IMR-90 (cell line): ENCODE measurements at places on chromosomes 4 and X.
A peak's percentile ranks its signal among the peaks of the same experiment; 100 is the strongest.

GRCh38 chr4:85209161-85209560 lies 242.7 kb upstream of the WDFY3 start:
- no peaks in the 10 kb centered on the region for H3K36me3 ChIP-seq
- no peak overlapping the region for H3K27ac ChIP-seq
- H3K27me3 ChIP-seq: no peaks in the 10 kb centered on the region
- H3K4me1 ChIP-seq: no peaks in the 10 kb centered on the region

GRCh38 chr4:2792711-2793585 lies at the start of gene SH3BP2:
Gene SH3BP2 (plus strand): TSS chr4:2793085. CDS start chr4:2820618, 27,533 bp downstream.
- H3K27ac ChIP-seq: peak within 1 kb of the TSS; percentile 85
- DNase-seq: peak; percentile 49
- no peaks in the 10 kb centered on the region for H3K27me3 ChIP-seq
- H3K4me1 ChIP-seq: peaks cover 32% of the 10 kb centered on the region
- H3K4me3 ChIP-seq: peak within 1 kb of the TSS; percentile 51

DNA sequence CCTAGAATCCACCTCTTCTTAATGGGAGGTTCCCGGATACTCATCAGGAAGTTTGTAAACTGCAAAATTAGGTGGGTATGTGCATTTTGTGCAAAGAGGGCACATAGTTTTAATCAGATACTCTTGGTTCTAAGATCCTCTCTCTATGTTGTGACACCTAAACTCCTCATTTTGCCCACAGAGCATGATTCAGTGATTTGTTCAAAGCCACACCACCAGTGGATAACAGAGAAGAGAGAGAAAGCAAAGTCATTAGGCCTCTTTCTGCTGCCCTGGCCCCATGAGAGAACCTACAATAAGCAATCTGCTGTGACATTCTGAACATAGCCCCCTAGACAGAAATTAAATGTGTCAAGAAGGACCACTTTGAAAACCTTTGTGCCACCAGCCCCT lies 72.3 kb upstream of the STIM2 start:
- H3K4me3 ChIP-seq: no peak overlapping the region
- peak; percentile 12 for DNase-seq
- peaks cover 9% of the 10 kb centered on the region for H3K4me1 ChIP-seq
- no peaks in the 10 kb centered on the region for H3K36me3 ChIP-seq
- no peaks in the 10 kb centered on the region for H3K27me3 ChIP-seq

DNA sequence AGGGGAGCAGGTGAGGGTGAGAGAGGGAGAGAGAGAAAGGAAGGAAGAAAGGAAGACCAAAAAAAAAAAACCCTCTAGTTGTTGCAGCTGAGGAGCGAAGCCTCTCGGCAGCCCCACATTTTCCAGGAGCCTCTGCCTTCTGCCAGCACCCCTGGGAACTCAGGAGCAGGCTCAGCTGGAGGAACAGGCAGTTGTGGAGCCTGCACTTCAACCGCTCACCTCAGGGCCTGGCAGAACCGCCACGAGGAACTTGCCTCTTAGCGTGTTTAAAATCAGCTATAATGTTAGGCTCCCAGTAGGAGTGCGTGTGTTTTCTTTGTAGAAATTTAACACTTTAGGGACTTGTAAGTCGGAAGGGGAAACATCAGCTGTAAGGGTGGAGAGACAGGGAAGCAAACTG lies 65.7 kb downstream of the SEL1L3 start:
- H3K4me3 ChIP-seq: no peak overlapping the region
- H3K27me3 ChIP-seq: no peaks in the 10 kb centered on the region
- no peak for DNase-seq
- H3K4me1 ChIP-seq: peaks cover 11% of the 10 kb centered on the region
- peaks cover 8% of the 10 kb centered on the region for H3K36me3 ChIP-seq
- no peak overlapping the region for H3K27ac ChIP-seq

DNA sequence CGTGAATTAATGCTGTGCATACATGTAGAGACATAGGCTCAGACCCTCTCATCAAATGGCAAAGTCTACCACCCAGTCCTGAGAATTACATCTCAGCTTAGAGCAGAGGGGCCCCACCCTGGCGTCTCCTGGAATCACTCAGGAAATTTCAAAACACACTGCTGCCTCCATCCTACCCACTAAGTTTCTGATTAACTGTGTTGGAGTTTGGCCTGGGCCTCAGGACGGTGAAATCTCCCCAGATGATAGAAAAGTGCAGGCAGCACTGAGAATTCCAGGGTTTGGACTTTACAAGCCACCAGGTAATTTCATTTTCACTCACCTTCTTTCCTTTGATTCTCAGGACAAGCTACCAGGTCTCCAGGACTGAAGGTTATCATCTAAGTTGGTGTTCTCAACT lies 3.3 kb upstream of the FAM9C start:
- no peak overlapping the region for H3K27ac ChIP-seq
- H3K36me3 ChIP-seq: no peaks in the 10 kb centered on the region
- no peaks in the 10 kb centered on the region for H3K27me3 ChIP-seq
- H3K4me1 ChIP-seq: peaks cover 3% of the 10 kb centered on the region; the same call in 1 of the 2 replicates
- no peak overlapping the region for H3K4me3 ChIP-seq

DNA sequence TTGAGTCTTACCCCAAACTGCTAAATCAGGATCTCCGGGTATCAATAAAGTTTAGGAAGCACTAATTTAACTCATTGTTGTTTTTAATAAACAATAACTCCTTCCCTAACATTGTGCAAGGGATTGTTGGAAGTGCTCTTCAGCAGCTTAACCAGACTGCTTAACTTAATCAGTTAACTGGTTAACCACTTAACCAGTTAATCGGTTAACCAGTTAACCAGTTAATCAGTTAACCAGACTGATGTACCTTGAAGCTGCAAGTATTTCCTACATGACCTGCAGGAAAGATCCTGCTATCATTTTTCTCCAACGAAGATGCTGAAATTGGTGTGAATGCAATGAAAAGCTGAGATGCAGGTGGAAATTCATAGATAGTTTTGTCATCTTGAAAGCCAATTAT lies 40.1 kb upstream of the AP1S2 start:
- DNase-seq: no peak
- H3K36me3 ChIP-seq: no peaks in the 10 kb centered on the region
- peaks cover 5% of the 10 kb centered on the region; the same call in 1 of the 2 replicates for H3K27me3 ChIP-seq
- no peak overlapping the region for H3K27ac ChIP-seq

DNA sequence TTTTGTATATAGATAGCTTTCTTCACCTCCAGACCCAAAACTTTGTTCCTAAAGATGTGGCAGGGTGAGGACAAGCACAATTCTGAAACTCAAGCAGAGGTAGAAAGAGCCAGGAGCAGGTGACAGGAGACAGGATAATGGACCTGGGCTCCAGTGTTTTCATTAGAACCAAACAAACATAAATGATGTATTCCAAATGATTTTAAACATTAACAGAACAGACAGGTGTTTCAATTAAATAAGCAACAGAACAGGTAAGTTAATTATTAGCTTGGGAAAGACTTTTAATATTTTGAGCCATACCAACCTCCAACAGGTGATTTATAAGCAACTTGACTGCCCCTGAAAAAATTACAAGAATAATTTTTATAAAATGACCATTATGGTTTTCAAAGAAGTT lies 459.4 kb upstream of the LCORL start:
- no peaks in the 10 kb centered on the region for H3K4me1 ChIP-seq
- no peaks in the 10 kb centered on the region for H3K27me3 ChIP-seq
- no peak overlapping the region for H3K27ac ChIP-seq
- no peak overlapping the region for H3K4me3 ChIP-seq
- no peak for DNase-seq

DNA sequence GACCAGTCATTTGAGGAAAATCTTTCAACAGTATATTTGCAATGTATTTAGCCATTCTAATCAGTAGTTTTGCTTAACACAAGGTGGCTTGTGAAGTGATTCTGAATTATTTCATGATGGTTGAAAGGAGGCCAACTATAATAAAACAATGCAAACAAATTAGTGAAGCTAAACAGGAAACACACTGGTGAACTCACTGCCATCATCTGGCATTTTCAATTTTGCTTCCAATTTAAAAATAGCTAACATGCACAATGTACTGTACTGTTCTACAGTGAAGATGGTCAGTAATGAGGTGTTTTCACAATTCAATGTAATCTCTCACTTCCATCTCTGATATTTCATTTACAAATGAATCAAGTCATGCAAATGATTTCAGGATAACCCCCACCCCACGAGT lies 31.1 kb downstream of the PGRMC2 start:
- no peaks in the 10 kb centered on the region for H3K4me1 ChIP-seq
- no peaks in the 10 kb centered on the region for H3K36me3 ChIP-seq
- H3K27ac ChIP-seq: no peak overlapping the region
- no peak for DNase-seq
- H3K27me3 ChIP-seq: no peaks in the 10 kb centered on the region

GRCh38 chr4:78568640-78569305 lies 17.2 kb downstream of the ANXA3 start:
- H3K27ac ChIP-seq: peak overlapping the region; percentile 10; the same call in 1 of the 2 replicates
- no peaks in the 10 kb centered on the region for H3K36me3 ChIP-seq
- H3K4me1 ChIP-seq: peaks cover 13% of the 10 kb centered on the region

DNA sequence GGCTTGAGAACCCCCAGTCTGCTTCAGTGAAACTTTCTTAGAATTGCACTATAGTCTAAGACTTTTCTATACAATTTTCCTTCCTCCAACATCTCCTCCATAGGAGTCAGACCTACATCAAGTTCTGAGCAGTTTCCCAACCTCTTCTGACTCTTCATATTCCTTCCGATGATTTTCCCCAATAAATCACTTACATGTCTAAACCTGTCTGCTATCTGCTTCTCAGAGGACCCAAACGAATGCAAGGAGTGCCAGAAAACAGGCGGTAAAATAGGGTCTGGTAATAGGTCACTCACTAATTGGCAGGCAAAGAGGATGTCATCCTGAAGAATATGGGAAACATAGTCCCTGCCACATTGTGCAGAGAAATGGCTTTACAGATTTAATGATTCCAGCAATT lies 153.9 kb downstream of the PCDH18 start:
- H3K4me3 ChIP-seq: no peak overlapping the region
- H3K36me3 ChIP-seq: no peaks in the 10 kb centered on the region
- H3K4me1 ChIP-seq: peaks cover 4% of the 10 kb centered on the region; the same call in 1 of the 2 replicates
- no peaks in the 10 kb centered on the region for H3K27me3 ChIP-seq
- no peak overlapping the region for H3K27ac ChIP-seq

DNA sequence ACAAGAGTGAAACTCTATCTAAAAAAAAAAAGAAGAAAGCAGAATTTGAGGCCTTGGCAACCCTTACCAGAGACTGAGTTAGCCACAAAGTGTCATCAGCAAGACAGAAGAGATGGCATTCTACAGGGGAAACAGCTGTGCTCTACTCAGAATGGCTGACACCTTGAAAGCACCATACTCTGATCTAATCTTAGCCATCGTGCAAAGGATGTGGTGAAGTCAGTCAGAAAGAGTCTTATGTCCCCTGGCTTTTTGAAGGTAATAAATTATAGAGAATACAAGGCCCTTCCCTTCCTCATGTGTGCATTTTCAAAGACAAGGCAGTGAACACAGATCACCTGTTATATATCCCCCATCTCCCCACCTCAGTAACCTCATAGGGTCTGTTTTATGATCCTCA lies 13.2 kb downstream of the CLNK start:
- no peak overlapping the region for H3K4me3 ChIP-seq
- DNase-seq: no peak
- no peak overlapping the region for H3K27ac ChIP-seq
- H3K36me3 ChIP-seq: no peaks in the 10 kb centered on the region

- H3K27ac ChIP-seq: no peak overlapping the region
- no peak for DNase-seq
- no peak overlapping the region for H3K4me3 ChIP-seq
- no peaks in the 10 kb centered on the region for H3K36me3 ChIP-seq
Measured at GRCh38 chr4:76322236-76322635, 15.7 kb downstream of the STBD1 start.

DNA sequence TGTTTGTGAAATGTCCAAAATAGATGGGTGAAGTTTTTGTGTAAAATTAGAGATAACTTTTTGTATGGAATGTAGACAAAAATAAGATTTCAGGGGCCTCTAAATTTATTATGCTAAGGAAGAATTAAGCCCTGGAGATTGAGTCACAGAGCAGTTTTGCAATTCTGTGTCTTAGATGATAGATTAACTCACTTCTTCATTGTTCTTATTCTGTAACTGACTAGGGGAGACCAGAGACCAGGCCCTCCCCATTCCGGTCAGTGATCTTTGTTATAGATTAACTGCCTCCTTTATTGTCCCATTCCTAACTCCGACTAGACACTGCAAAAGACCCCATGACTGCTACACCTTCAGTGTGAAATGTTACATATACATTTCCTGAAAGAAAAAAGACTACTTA lies 238.4 kb upstream of the TAPT1 start:
- no peaks in the 10 kb centered on the region; the same call in 1 of the 2 replicates for H3K4me1 ChIP-seq
- no peaks in the 10 kb centered on the region for H3K36me3 ChIP-seq
- H3K27me3 ChIP-seq: peaks cover 11% of the 10 kb centered on the region

- DNase-seq: no peak
- H3K27me3 ChIP-seq: no peaks in the 10 kb centered on the region
- H3K36me3 ChIP-seq: no peaks in the 10 kb centered on the region
- H3K27ac ChIP-seq: no peak overlapping the region
- H3K4me3 ChIP-seq: no peak overlapping the region
Measured at GRCh38 chr4:189096717-189097116, 844.0 kb upstream of the FRG1 start.

DNA sequence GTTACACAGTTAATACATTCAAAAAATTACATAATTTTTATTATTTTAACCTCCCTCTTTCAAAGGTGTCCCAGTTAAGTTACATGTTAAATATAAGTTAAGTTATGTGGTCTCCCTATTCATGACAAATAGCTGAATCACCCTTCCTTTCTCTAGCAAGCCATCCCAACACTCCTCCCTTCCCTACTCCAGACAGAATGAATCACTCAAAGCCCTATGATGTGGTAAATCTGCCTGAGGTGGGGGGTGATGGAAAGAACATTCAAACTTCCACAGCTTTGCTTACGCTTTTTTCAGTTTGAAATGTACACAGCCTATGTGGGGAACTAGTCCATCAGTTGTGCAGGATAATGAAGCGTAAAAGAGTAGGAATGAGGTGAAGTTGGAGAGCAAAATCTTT lies 90.2 kb downstream of the CXCL13 start:
- H3K4me1 ChIP-seq: peaks cover 5% of the 10 kb centered on the region
- peaks cover 11% of the 10 kb centered on the region for H3K27me3 ChIP-seq
- H3K4me3 ChIP-seq: no peak overlapping the region
- DNase-seq: peak; percentile 97

DNA sequence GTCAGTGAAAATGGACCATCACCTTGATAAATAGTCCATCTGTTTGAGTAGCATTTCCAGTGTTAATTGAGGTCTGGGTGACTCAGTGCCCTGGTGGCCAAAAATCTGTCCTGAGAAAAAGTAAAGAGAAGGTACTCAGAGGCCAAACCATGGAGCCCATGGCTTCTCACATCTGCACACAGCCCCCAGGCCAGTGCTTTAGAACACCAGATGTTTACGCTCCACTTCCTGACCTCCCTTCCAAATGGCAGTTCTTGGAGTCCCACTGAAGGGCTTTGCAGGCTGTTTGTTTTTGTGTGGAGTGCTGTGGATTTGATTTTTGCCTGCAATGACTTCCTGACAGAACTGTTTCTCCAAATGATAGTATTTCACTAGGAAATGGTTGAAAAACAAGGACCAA lies 60.2 kb upstream of the GPC4 start:
- no peaks in the 10 kb centered on the region for H3K36me3 ChIP-seq
- no peaks in the 10 kb centered on the region for H3K4me1 ChIP-seq
- no peak overlapping the region for H3K4me3 ChIP-seq
- H3K27ac ChIP-seq: no peak overlapping the region
- H3K27me3 ChIP-seq: no peaks in the 10 kb centered on the region

- peak overlapping the region; percentile 57; the same call in 1 of the 2 replicates for H3K27ac ChIP-seq
- DNase-seq: peak; percentile 10
- H3K4me1 ChIP-seq: no peaks in the 10 kb centered on the region; the same call in 1 of the 2 replicates
- no peaks in the 10 kb centered on the region for H3K27me3 ChIP-seq
- no peak overlapping the region for H3K4me3 ChIP-seq
Measured at GRCh38 chr4:184715526-184715925, 18.4 kb downstream of the CENPU start.

GRCh38 chrX:22139822-22140221 lies 107.7 kb downstream of the PHEX start:
- no peaks in the 10 kb centered on the region for H3K27me3 ChIP-seq
- DNase-seq: no peak
- H3K4me3 ChIP-seq: no peak overlapping the region
- no peak overlapping the region for H3K27ac ChIP-seq
